ENCODE measurements at places on chromosomes 5 and 9.

DNA sequence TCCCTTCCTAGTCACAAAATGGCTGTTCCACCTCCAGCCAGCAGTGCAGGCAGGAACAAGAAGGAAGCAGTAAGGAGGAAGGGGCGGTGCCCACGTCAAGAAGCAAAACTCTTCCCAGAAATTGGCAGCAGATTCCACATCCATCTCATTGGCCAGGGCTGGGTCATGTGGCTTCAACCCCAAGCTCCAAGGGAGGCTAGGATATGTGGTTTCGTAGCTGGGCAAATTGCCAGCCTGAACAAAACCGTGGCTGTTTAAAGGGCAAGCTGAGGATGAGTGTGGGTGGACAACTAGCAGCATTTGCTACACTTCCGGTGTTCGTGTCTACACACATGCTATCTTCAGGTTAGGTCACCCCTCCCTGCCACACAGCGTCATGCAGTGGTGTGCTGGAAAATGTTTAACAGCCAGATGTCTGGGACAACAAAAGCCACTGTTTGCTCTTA is 92.1 kb upstream of the MAP1B start:
- DNase-seq, result no peak

DNA sequence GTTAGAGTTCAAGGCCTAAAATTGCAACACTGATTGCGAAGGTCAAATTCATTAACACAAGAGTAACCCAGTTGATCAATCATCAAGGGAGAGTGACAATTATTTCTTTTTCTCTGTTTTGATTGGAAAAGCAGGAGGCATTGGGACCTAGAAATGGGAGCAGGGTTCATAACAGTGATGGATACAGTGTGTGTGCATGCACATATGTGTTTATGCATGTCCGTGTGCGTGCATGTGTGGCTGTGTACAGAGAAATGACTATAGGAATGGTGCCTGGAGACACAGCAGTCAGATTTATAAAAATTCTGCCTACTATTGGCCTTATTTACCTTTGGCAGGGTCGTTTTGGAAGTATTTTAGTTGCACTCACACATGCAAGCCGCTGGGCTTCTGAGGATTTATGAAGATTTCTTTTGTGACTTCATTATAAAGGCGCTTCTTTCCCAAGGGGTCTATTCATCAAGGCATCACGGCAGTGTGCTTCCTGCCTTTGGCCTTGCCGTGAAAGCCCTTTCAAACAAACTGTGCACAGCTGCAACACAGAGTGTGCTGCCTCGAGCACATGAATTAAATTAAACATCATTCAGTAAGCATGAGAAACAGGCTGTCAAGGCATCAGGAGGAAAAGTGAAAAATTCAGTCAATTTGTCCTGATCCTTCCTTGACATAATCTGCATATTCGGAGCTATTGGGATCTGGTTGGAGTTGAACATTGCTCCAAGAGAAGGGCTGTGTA is 122.8 kb upstream of the PUM3 start:
- no peak for DNase-seq

- no peak for DNase-seq
Observed at GRCh38 chr9:68685770-68686169, 19.3 kb upstream of the PIP5K1B start.

GRCh38 chr9:1388216-1388615 is 338.1 kb downstream of the DMRT2 start:
- DNase-seq, result no peak

- no peak for DNase-seq
Observed at GRCh38 chr5:42779083-42779482, 22.5 kb downstream of the CCDC152 start.

- no peak for DNase-seq
Observed at GRCh38 chr5:132001647-132002561, 9.6 kb downstream of the ACSL6 start.

Data from bone marrow (tissue), 2 donors.